ENCODE measurements at places on chromosomes 4 and X.

- no peak for DNase-seq
Measured at GRCh38 chr4:2757426-2757825, 1.3 kb upstream of the TNIP2 start.

DNA sequence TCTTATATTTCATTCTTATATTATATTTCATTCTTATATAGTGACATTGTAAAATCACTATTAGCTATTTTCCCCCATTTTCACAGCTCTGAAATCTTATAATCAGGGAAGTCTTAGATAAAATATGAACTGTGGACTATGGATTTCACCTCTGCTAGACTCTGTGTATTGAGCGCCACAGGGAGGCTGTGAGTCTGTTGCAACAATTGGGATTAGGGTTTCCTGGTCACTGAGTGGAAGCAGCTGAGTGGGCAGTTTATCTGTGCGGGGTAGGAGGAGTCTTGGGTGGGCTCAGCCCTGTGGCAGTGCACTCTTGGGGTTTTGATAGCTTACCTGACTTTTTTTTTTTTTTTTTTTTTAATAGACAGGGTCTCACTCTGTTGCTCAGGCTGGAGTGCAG, 249.5 kb downstream of the PTTG2 start:
- DNase-seq, result no peak

- no peak for DNase-seq
Measured at GRCh38 chrX:150648296-150648940, 44.8 kb upstream of the MTMR1 start.

DNA sequence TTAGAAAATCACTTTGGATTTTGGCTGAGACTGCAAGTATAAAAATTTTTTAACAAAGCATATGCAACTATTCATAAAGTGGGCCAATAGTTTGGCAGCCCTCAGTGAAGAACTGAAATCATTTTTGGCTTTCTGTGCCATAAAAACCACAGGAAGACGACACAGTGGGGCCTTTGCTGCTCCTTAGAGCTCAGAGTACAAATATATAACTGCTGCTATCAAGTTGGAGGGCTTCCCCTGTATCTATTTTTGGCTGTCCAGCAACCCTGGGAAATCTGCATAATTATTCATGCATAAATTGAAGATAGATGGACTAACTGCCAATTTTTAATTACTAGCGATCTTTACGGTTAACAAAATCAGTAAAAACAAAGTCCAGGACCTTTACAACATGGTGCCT, 51.5 kb upstream of the FTHL17 start:
- DNase-seq, result no peak

DNA sequence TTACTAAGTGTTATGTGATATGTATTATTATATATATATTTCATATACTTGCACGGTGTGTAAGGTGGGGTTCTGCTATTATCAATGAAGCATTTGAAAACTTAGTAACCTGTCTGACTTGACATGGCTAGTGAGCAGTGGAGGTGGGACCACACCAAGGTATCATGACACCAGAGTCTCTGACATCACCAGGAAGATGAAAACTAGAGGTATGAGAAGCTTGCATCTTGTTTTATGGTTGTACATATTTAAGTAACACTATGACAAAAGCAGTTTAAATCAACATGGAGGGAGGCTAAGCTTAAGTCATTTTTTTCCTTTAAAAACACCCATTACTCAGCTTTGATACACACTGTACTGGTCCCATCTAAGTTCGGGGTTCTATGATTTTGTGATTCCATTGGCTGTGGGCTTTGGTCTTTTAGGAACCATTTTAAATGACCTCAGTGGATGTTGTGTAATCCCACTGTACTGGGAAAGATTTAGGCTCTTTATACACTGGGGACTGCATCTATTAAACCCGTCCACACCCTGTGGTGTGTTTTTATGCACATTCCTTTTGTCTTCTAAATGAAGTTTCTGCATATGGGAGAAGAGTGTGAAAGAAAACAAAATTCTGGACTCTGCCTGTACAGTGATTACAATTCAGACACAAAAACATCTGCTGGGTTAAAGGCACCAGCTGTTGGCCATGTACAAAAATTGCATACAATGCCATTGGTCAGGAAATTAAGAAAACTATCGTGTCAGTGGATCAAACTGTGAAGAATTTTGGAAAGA, 570.6 kb downstream of the SPRY1 start:
- DNase-seq, result no peak

- no peak for DNase-seq
Measured at GRCh38 chrX:97564496-97564895, 680.8 kb downstream of the RPA4 start.

DNA sequence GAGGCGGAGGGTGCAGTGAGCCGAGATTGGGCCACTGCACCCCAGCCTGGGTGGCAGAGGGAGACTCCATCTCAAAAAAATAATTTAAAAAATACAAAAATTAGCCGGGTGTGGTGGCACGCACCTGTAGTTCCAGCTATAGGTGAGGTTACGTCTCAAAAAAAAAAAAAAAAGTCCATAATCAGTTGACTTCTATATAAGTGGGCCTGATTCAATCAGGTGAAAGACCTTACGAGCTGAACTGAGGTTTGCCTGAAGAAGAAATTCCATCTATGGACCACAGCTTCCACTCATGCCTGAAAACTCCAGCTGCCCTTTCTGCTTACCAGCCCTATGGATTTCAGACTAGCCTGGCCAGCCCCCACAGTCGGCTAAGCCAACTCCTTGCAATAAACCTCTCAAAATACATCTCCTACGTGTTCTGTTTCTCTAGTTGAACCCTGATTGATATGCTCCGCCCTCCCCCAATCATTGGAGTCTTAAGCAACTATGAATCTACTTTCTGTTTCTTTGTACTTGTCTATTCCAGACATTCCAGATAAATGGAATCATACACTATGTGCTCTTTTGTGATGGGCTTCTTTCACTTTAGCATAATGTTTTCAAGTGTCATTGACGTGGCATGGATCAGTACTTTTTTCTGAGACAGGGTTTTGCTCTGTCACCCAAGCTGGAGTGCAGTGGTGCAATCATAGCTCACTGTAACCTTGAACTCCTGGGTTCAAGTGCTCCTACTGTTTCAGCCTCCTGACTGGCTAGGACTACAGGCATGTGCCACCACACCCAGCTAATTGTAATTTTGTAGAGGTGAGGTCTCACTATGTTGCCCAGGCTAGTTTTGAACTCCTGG, 36.6 kb downstream of the SAT1 start:
- DNase-seq, result peak; percentile 63

- DNase-seq, result no peak
Measured at GRCh38 chr4:95290702-95291101, 258.1 kb downstream of the UNC5C start.

DNA sequence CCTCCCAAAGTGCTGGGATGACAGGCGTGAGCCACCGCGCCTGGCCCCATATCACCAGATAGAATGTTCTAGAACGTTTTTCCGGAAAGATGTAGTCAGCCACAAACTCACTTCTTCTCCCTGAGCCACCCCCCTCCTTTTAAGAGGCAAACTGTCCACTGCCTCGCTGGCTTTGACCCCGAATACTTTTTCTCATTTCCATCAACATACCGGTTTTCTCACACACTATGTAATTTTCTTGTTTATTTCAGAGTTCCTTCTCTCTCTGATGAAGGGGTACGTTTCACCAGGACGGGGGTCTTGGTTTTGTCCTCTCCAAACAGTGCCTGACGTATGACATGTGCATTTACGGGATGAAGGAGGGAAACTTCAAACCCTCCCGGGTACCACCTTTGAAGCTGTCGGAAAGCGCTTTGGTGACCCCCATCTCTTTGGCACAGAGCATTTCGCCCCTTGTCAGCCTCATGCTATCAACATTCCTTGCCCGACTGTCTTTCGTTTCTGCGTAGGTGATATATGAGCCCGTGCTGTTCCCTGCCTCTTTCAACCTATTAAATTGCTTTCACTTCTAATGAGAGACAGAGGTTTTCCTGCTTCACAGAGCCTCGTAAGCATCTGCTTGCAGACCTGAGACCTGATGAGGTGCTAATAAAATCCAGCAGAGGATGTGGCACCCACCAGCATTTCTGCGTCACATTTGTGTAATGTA, 73.8 kb downstream of the CRLF2 start:
- no peak for DNase-seq

DNA sequence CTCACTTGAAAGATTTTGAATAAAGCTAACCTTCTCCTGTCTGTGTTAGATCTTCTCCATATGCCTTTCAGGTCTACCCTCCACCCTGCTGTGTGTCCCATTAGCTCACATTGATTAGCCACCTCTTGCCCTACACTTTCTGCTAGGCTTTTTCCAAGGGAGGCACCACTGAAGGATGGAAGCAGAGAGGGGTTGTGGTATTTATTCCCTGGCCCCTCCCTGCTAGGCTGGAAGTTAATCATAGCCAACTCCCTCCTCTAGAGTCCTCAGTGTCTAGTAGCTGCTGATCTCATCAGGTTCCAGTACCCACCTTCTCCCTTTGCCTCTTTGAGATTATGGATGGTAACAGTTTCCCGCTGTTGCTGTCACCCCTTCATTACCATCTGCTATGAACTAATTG, 8.9 kb upstream of the SMIM43 start:
- no peak for DNase-seq

DNA sequence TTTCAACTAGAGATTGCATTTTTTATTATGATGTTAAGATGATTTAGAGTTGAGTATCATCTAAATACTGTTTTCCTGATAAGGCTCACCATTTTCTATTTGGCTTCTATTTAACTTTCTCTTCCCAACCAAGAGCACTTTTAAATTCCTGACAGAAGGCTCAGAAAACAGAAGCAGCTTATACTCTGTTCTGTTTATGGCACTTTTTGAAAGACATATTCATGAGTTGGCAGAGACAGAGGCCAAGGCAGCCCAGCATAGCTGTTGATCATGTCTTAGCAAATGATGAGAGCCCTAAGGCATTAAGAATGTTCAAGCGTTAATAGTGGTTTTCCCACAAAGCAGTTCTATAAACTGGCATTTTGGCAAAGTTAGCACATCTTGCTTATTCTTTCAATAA, 330.3 kb downstream of the TRAM1L1 start:
- no peak for DNase-seq

DNA sequence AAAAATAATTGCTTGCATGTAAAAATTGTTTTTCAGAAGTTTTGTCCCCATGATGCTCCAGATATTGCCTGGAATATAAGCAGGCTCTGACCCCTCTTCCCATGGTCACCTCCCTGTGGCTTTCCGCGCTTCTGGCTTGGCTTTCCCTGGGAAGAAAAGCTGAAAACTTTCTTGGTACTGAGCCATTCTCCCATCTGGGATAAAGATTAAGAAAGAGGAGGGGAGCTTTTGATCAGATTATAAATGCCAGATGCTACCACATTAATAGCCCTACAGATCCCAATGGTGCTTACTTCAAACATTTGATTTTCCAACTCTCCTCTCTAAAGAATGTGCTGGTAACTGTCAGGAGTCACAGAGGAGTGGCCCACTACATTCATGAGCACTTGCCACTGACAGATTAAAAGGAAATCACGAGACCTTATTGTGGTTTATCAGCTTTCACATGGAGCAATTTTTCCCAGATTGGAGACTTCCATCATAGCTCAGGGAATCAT, 54.4 kb upstream of the GAB1 start:
- no peak for DNase-seq

GRCh38 chr4:113674733-113675132, 86.8 kb downstream of the CAMK2D start:
- no peak for DNase-seq

GRCh38 chrX:338281-338835, 19.8 kb upstream of the GTPBP6 start:
- DNase-seq, result no peak

DNA sequence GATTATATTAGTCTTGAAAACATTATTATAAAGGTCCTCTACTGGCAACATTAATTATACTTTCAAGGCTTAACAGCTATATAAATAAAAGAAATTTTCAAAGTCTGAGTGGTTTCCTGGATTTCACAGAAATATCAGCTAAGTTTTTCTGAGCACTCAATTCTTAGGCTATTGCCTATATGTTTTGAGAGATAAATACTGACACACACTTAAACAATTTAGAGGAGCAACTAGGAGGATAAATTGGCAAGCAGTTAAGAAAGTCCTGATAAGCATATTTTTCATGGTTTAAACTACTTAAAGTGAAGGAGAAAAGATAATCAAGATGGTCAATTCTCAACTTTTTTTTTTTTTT, 2.7 kb upstream of the MGARP start:
- DNase-seq, result no peak

DNA sequence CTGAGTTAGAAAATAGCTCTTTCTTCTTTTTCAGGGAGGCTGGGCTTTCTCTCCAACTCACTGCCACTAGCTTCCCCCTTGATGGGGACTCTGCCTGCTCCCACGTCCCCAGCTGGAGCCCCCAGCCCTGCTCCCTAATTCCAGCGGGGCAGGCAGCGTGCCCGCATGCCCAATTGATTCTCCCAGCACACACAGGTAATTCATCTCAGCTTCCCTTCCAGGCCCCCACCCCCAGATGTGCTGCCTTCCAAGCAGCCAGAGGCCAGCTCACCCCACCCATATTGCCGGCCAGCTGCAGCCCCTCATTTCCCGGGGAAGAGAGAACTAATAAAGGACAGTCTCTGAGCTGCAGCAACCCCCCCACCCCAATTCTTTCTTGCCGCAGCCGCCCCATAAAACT, 69.8 kb downstream of the EFNB1 start:
- DNase-seq, result no peak

- DNase-seq, result no peak
Measured at GRCh38 chr4:48129307-48130014, 4.6 kb downstream of the TXK start.

GRCh38 chrX:151323054-151323453, 74.0 kb upstream of the VMA21 start:
- DNase-seq, result no peak

- DNase-seq, result no peak
Measured at GRCh38 chrX:65821721-65822496, 154.5 kb downstream of the MSN start.

GRCh38 chr4:78311306-78311705, 240.3 kb upstream of the ANXA3 start:
- no peak for DNase-seq

DNA sequence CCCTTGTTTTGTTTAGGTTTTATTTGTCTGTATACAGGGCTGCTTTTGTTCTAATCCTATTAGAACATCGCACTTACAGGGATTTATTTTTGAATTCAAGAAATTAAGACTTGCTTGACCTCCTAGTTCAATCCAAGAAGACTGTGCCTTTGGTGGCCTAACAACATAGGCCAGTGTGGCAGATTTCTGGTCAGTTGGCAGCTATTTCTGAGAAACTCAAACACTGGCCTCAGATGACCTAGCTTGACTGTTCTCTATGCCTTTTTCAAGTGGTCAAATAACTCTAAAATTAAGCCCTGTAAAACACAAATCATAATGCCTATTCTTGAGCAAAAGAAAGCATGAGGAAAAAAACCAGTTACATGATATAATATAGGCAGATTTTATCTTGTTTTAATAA, 89.3 kb upstream of the GPR34 start:
- DNase-seq, result peak; percentile 1

DNA sequence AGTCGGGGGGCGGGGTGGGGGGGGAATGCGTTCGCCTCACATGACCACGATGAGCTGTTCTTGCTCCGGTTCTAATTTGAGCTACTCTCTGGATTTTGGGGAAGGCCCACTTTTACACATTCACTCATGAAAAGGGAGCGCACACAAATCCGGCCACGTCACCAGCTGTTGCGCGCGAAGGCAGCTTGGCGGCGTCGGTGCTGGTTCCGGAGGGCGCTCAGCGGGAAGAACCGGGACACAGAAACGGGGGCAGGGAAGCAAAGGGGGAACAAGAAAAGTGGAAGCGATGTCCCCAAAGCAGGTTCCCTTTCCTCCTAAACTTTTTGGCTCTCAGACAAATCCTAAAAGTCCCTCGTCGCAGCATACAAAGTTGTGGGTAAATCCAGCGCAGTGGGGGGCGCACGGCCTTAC, 605 bp downstream of the ANXA5 start:
- DNase-seq, result peak; percentile 71

- no peak for DNase-seq
Measured at GRCh38 chrX:139831675-139832456, 101.0 kb downstream of the ATP11C start.

- no peak for DNase-seq
Measured at GRCh38 chr4:5446595-5447226, 261.6 kb downstream of the EVC2 start.

Measured in SJSA1 (cell line).